Dermis microvascular lymphatic vessel endothelial cell (primary cell): ENCODE measurements at places on chromosomes 11 and 22. TPM values are rescaled to one million over a fixed set of nuclear protein-coding genes. Genes with fewer than 3 reads are reported as not detected.

Gene TEAD1
- 17.3 and 26.9 TPM in 2 replicates for total RNA-seq

Gene OR5AN1
- not detected in 2 replicates for total RNA-seq

Gene GLYAT
- not detected in 2 replicates for total RNA-seq

Gene RPS13
- 869 and 1,110 TPM in 2 replicates for total RNA-seq

Gene OR8G1
- total RNA-seq = under 0.01 TPM in 1 of 2 replicates, not detected in the other

Gene TREH
- not detected in 2 replicates for total RNA-seq

Gene RIMBP3B
- under 0.01 TPM in 1 of 2 replicates, not detected in the other for total RNA-seq

Gene SCGB1D2
- not detected in 2 replicates for total RNA-seq

Gene GRAP2
- total RNA-seq = not detected in 2 replicates

Gene SLC5A12
- total RNA-seq = not detected in 2 replicates

Gene ARHGAP8
- under 0.01 TPM in 1 of 2 replicates, not detected in the other for total RNA-seq

Gene IFT27
- total RNA-seq = 10.8 and 16.2 TPM in 2 replicates

Gene SUSD2
- total RNA-seq = 0.26 and 0.63 TPM in 2 replicates

Gene FAM111B
- total RNA-seq = 11.0 and 14.4 TPM in 2 replicates

Gene OR5T1
- total RNA-seq = not detected in 2 replicates

Gene APOBEC3C
- total RNA-seq = 0.64 and 0.76 TPM in 2 replicates

Gene FGF19
- total RNA-seq = not detected in 2 replicates

Gene OPCML
- total RNA-seq = not detected in 2 replicates

Gene YPEL1
- 2.4 and 5.2 TPM in 2 replicates for total RNA-seq

Gene GNG3
- total RNA-seq = not detected in 2 replicates

Gene INS
- total RNA-seq = not detected in 2 replicates

Gene BARX2
- not detected in 2 replicates for total RNA-seq

Gene ALKBH8
- 4.6 and 6.4 TPM in 2 replicates for total RNA-seq

Gene IRAG1
- total RNA-seq = 0.39 and 0.63 TPM in 2 replicates

Gene CABP7
- total RNA-seq = not detected in 2 replicates

Gene OR8D4
- not detected in 2 replicates for total RNA-seq

Gene CFAP300
- not detected in 2 replicates for total RNA-seq

Gene PLAAT2
- total RNA-seq = not detected in 2 replicates

Gene PKDREJ
- total RNA-seq = under 0.01 TPM in 1 of 2 replicates, not detected in the other
